ENCODE measurements at places on chromosomes 3 and 15.
A peak's percentile ranks its signal among the peaks of the same experiment; 100 is the strongest.

GRCh38 chr3:13879946-13880810 lies at the start of gene WNT7A:
WNT7A (minus strand) TSS chr3:13880071; CDS start chr3:13879816, 255 bp downstream.
- no peak for DNase-seq

GRCh38 chr15:74307827-74308811 lies 59.3 kb downstream of the CYP11A1 start:
- DNase-seq = peak; percentile 52

DNA sequence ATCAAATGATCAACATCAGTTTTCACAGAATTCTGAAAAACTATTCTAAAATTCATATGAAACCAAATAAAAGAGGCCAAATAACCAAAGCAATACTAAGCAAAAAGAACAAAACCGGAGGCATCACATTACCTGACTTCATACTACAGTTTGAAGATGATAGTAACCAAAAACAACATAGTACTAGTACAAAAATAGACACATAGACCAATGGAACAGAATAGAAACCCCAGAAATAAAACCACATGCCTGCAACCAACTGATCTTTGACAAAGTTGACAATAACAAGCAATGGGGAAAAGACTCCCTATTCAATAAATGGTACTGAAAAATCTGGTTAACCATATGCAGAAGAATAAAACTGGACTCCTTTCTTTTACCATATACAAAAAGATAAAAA lies 75.7 kb upstream of the FXR1 start:
- DNase-seq = no peak

GRCh38 chr3:42216931-42217333 lies 49.1 kb downstream of the CCK start:
- no peak for DNase-seq

GRCh38 chr15:71627604-71628003 lies 182.8 kb upstream of the NR2E3 start:
- DNase-seq = no peak

DNA sequence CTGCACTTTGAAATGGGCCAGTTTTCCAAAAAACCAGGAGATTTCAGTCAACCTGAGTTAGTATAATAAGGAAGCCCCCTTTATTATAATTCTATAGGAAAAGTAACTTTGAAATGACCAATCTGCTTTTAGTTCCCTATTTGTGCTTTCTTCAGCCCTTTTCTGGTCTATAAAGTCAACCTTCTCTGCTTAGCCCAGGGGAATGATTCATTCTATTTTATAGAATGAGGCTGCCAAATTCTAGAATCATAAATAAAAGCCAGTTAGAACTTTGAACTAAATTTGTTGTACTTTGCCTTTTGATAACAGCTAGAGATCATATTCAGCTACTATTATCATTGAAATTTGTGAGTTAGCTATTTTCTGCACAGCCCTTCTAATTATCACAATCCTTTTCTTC lies 24.7 kb downstream of the CIP2A start:
- no peak for DNase-seq

- DNase-seq = no peak
Measured at GRCh38 chr3:158763421-158763820, 31.2 kb upstream of the RARRES1 start.

DNA sequence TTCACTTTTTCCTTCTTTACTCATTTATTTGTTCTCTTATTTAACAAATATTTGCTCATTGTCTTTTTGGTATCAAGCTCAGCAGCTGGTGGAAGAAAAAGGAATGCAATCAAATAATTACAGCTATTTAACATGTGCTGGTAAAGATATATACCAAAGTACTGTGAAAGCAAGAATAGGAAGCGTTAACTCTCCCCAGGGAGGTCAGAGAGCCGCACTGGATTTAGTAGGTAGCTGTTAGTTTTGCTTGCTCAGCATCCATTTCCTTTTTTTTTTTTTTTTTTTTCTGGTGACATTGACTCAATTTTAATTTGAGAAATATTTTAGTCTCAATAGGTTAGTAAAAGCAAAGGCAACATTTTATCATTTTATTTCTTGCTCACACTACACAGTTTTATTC lies 308.5 kb upstream of the MDFIC2 start:
- DNase-seq = no peak

GRCh38 chr3:196053487-196053886 lies 28.4 kb downstream of the TFRC start:
- DNase-seq = no peak

GRCh38 chr3:177968891-177969290 lies 567.3 kb upstream of the KCNMB2 start:
- DNase-seq = no peak

DNA sequence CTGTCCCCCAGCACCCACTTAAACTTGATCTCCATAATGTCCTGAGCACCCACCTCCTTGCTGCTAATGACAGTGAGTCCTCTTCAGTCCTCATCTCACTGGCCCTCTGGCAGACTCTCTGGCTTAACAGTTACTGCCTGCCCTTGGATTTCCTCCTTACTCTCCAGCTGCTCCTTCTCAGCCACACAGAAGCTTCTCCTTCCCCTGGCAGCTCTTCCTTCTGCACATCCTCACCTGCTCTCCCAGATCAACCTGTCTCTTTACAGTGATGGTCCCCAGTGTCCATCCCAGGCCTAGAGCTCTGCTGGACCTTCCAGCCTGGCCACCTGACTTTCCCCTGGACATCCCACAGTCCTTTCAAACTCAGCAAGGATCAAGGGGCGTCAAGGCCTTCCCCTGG lies 47.4 kb upstream of the SMAD3 start:
- no peak for DNase-seq

GRCh38 chr15:89225588-89225987 lies 4.2 kb upstream of the RLBP1 start:
- DNase-seq = no peak

DNA sequence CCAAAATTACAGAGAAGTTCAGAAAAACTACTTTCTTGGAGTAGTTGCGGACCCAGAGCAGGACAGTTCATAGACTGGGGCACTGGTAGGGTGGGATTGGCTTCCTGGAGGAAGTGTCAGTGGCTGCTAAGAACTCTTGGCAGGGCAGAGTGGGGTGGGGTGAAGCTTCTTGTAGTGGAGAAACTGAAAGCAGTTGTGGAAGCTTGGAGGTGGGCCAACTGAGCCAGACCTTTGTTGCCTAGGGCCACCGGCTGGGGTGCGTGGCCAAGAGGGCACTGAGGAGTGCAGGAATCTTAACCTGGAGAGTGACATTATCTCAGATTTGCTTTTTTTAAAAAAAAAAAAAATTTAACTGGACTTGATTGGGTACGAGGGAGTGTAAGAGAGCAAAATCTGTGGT lies 3.1 kb downstream of the KAT2B start:
- DNase-seq = no peak

GRCh38 chr15:50953302-50953701 lies 44.8 kb downstream of the AP4E1 start:
- DNase-seq = no peak

DNA sequence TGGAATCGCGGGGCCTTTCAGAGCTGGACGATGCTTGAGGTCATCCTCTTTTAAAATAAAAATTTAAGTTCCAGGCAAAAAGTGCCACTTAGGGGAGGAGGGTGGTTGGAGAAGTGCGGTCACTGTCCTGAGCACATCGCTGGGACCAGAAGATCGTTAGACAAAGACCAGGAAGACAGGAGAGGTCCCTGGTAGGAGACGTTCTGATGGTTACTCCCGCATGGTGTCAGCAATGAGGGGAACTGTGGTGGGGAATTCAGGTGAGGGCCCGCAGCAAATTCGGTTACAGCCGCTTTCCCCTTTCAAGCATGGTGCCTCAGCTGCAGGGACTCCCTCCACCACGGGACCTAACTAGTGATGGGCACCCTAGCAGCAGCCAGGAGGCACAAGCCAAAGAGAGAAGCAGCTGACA lies 1.0 kb upstream of the ISY1 start:
- no peak for DNase-seq

DNA sequence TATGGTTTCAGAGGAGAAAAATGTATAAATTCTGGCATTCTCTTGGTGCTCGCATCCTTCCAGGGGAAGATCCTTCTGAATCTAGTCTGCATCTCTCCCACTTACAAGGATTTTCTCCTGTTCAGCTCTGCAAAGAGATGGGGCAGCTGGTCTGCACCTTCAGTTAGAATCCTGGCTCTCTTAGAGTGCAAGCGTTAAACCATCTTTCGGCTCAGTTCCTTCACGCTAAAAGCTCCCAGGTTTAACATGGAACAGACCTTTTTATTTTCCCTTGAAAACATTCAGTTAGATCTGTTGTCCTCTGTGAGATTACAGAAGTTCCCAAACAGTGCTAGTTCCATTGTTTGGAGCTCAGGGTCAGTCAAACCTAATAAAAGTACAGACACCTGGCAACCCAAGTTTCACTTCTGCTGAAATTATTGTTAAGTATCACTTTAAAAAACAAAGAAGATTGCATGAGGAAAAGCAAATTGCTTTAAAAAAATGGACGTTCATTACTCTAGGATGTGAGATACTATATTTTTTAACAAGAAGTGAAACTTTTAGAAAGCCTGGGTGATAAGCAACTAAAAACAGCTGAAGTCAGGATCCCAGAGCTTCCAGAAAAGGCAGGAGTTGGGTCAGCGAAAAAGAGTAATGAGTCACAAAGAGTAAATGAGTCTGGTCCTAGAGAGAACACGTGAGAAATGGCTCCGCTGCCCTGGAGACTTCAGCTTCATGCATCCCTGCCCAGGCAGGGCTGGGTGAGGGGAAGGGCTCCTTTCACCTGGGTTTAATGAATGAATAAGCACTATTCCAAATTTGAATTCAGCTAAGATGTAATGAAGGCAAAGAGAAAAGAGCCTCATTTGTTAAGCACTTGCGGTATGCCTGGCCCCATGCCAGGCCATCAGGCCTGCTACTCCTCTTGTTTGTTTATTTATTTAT lies 63.3 kb downstream of the ABTB1 start:
- DNase-seq = peak; percentile 67

GRCh38 chr3:160384639-160385318 lies 14.2 kb downstream of the IFT80 start:
- DNase-seq = no peak

Data from amniotic stem cell (primary cell).